ENCODE measurements at places on chromosomes 16 and 17.

- no peak for DNase-seq
These were observed 19.2 kb downstream of the FAM234A start for GRCh38 chr16:253833-254232.

- DNase-seq = no peak
These were observed 78.3 kb downstream of the RMI2 start for GRCh38 chr16:11423315-11424117.

- no peak for DNase-seq
These were observed 182.8 kb upstream of the HS3ST3A1 start for GRCh38 chr17:13784434-13785095.

- peak; percentile 59 for DNase-seq
These were observed 29.0 kb downstream of the KDM8 start for GRCh38 chr16:27232061-27232900.

DNA sequence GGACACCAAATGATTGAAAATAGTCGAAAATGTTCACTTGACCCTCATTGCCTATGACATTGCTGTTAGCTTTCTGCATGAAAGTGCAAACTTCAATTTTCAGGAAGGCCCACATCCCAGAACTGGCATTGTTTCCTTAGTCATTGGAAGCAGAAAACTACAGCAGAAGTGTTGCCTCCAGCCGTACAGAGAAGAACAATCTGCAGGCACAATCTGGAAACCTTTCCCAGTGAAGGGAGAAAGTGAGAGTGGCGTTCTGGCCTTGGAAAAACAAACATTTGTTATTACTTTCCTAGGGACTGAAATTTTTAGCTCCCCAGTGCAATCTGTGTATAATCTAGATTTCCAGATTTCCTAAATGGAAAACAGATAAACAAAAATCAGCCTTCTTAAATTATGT lies 529.5 kb upstream of the RBFOX1 start:
- DNase-seq = no peak

DNA sequence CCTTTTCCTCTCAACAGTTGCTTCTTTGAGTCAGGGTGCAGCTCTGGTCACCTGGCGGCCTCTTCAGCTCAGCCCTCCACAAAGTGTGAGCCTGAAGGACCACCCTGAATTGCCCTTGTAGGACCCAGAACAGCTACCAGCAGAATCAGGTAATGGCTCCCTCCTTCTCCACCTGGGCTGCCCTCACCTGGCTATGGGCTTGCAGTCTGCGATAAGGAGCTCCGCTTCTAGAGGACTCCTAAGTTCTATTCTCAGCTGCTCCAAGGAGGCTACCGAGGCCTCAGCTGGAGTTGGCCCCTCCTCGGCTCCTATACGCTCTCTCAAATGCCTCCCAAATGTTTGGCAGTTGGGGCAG lies 13.4 kb downstream of the SMIM5 start:
- DNase-seq = no peak

DNA sequence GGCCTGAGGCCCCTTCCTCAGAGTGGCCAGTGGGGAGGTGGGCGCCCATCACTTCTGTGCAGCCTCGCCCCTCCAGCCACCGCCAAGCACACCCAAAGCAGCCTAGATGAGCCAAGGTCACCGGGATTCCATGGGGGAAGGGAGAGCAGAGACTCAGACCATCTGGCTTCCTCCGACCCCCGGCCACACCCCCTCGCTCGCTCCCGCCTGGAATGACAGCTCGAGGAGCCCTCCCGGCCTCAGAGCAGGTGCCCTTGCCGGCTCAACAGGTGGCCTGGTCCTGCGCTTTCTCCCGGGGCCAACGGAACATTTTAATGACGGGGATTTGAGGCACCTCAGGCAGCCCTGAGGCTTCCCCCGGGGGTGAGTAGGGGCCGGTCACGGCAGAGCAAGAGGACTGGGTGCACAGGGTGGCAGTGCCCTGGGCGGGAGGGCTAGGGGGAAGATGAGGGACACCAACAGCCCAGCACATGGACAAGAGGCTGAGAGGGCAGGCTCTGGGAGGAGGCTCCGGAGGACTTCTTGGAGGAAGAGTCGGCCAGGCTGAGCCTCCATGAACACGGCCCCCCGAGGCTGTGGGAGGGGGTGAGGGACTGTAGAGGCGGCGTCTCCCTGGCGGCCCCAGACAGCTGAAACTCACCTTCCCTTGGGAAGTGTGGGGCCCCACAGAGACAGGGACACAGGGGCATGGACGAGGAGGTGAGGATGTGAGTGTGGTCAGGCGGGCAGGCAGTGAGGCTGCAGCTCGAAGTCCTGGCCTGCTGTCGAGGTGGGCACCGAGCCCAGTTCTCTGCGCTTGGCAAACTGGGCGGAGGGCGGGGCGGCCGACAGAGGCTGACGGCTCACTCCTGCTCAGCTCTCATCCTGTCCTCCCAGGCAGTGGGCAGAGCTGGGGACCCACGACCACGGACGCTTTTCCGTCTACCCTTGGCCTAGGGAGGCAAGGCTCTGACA lies 12.5 kb upstream of the C1QTNF8 start:
- DNase-seq = no peak

DNA sequence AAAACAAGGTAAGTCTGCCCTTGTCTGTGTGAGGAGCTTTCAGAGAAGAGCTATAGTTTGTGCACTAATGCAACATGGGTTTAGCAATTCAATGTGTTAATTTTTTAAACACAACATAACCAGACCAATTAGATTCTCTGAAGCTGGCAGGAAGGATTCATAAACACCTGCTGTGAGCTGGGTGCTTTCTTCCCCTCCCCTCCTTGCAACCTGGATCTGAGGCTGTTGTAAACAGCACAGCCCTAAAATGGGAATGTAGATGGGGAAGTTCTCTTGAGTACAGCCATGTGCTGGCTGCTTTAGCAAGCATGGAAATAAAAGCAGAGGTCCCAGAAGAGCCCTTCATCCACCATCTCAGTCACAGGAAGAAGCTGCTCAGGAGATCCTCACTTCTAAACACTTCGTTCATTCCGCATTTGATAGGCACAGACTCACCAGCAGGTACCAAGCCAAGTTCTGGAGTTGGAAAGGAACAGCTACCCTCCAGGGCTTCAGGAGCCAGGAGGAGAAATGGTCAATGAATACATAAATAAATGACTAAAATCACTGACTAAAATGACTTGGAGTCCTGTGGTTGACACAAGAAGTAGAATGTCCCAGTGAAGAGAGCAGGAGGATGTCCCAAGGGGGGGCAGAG lies 21.7 kb downstream of the AXIN2 start:
- DNase-seq = no peak

GRCh38 chr17:40130352-40131042 lies 8.7 kb downstream of the MSL1 start:
- DNase-seq = no peak

DNA sequence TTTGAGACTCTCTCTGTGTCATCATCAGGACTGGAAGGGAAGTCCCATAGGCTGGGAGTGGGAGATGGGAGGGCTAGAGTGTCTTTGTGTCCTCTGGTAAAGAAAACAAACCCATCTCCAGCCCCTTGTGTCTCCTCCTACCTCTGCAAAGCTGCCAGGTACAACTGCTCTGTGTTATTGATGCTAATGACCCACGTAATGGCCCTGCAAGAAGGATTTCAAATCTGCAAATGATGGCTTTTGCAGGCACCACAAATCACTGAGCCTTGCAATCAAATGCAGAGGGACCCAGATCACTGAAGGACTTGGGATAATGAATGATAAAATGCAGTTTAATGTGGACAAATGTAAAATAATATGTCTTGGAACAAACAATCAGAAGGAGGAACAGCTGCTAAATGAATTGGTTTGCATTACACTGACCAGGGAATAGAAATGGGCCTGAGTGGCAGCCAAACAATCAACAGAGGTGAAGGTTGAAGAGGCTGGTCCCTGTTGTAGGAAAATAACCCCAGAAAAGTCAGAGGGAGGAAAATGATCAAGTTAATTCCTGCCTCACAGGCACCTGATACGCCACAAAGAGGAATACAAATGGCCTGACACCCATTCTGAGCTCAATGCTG lies 425.1 kb downstream of the UTP18 start:
- DNase-seq = no peak
